Stimulated activated CD8-positive, alpha-beta memory T cell treated with anti-CD3 and anti-CD28 coated beads, Interleukin-2, amount 100 ng/mL, for 48 hours (primary cell): ENCODE measurements at places on chromosomes 2 and 18.

- no peak for DNase-seq
Measured at GRCh38 chr2:193505620-193506019, 1310.9 kb upstream of the TMEFF2 start.

GRCh38 chr2:31366733-31367132 is 47.8 kb downstream of the XDH start:
- DNase-seq = no peak

GRCh38 chr2:133513893-133514292 is 54.4 kb downstream of the NCKAP5 start:
- DNase-seq = no peak

- no peak for DNase-seq
Measured at GRCh38 chr2:75892490-75892889, 181.8 kb upstream of the GCFC2 start.

DNA sequence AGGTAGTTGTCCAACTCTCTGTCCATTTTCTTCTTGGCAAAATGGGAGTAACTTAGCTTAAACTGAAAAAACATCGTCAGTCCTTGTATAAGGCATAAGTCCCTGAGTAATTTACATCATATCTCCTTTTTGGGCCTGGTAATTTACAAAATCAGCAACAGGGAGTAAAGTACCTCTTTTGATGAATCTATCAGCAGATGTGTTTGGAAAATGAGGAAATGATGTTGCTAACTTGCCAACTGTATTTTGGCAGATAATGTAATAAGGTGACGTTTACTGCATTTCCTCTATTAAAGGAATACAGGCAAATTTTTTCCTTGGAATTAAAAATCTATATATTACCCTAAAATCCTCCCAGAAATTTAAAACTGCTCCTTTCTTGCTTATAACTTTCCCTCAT is 29.2 kb downstream of the ANKRD44 start:
- no peak for DNase-seq

DNA sequence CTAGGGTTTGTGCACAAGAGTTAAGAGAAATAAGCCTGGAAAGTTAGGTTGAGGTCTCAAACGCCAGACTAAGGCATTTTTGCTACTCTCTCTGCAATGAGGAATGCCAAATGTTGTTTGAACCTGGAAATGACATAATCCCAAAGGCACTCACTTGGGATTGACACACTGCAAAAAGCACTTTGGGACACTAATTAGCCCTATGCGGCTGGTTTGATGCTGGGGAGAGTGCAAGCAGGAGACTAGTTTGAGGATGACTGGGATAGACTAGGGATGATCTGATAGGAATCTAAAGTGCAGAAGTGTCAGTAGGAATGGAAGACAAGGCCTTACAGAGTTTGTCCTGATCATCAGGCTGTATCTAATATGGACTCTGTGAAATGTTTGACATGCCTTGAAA is 469.0 kb downstream of the SLC4A3 start:
- no peak for DNase-seq

DNA sequence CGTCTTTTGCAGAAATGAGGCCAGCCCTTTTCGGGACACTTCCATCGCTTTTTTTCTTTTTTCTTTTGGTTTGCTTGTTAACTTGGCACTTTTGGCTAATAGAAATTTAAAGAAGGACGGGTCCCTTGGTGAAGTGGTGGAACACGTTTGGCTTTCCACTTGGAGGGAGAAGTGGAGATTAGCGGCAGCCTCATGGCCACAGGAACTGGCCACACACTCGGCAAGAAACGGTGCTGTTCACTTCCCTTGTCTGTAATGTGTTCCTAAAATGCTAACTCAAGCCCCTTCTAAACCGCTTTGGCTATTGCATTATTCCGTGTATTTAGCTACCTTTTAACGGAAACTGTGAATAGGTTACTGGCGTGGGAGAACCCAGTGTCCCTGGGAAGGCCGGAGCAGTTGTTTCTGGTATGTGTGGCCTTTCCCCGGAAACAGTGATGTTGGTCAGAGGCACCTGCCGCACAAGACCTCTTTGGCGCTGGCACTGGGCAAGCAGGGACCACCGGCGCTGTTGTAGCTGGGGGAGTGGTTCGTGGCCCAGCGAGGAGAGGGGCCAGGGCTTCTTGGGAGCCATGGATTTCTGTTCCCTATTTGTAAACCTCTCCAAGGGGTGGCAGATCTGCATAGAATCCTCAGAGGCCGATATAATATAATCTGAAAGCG is 981 bp downstream of the RAMP1 start:
- DNase-seq = no peak

- no peak for DNase-seq
Measured at GRCh38 chr2:217804338-217804737, 198.5 kb downstream of the TNS1 start.

DNA sequence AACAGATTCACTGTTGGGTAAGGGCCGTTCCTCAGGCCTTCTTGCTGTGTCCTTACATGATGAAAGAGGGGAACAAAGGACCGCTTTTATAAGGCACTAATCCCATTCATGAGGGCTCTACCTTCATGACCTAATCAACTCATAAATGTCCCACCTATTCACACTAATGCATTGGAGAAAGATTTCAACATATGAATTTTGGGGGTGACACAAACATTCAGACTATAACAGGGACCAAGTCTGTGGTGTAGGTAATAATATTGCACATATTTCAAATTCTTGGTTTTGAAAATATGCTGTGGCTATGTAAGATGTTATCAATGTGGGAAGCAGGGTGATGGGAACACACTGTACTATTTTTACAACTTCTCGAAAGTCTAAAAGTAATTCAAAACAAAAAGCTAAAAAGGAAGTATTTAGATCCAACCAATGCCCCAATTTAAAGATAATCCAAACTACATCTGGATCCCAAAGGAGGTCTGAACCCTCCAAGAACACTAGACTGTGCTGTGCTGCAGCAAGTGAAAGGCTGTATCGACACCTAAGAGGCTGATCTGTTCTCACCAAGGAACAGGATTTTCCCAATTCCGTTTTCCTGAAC is 82.4 kb upstream of the TGIF1 start:
- no peak for DNase-seq
